Activated CD8-positive, alpha-beta T cell treated with anti-CD3 and anti-CD28 coated beads, Interleukin-2, amount 10 ng/mL, durations not matched to agents 7 days and 5 days (primary cell): ENCODE measurements at places on chromosomes 6 and 20. TPM values are rescaled to one million over a fixed set of nuclear protein-coding genes. Genes with fewer than 3 reads are reported as not detected.

The PRDM13 gene
- not detected for total RNA-seq

The LY6G6F gene
- total RNA-seq, result not detected

The TGM3 gene
- not detected for total RNA-seq

The IL17F gene
- total RNA-seq, result not detected

The COL9A3 gene
- total RNA-seq, result not detected

The SKIC2 gene
- 73.2 TPM for total RNA-seq

The MUCL3 gene
- total RNA-seq, result not detected

The BCAS1 gene
- total RNA-seq, result not detected

The SRMS gene
- not detected for total RNA-seq

The CITED2 gene
- 36.2 TPM for total RNA-seq

The ZBTB24 gene
- 16.3 TPM for total RNA-seq

The AHCY gene
- total RNA-seq, result 94.4 TPM

The TMEM200A gene
- 2.6 TPM for total RNA-seq

The SHLD1 gene
- 7.0 TPM for total RNA-seq

- DNase-seq, result no peak
These were observed 21.7 kb downstream of the VPS52 start for GRCh38 chr6:33249732-33250630.

- DNase-seq, result no peak
These were observed 1.6 kb downstream of the SLC24A3 start for GRCh38 chr20:19213946-19214490.

DNA sequence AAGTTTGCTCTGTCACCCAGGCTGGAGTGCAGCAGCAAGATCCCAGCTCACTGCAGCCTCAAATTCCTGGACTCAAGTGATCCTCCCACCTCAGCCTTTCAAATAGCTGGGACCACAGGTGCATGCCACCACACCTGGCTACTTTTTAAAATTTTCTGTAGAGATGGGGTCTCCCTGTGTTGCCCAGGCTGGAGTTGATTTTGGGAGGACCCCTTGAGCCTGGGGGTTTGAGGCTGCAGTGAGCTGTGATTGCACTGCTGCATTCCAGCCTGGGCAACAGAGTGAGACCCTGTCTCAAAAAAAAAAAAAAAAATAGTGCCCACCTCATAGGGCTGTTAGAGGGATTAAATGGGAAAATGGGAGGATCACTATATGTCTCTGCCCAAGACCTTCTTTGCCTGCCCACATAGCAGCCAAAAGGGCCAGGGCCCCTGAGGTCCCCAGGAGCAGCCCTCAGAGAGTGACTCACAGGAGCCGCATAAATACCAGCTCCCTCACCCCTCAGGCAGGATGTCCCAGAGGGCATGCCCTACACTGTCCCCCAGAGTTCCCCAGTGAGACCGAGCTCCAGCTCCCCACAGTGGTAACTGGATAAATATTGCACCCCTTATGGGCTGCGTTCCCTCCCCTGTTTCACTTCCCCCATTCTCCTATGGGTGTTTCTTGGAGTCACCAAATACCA lies 11.7 kb upstream of the MDGA1 start:
- DNase-seq, result no peak

DNA sequence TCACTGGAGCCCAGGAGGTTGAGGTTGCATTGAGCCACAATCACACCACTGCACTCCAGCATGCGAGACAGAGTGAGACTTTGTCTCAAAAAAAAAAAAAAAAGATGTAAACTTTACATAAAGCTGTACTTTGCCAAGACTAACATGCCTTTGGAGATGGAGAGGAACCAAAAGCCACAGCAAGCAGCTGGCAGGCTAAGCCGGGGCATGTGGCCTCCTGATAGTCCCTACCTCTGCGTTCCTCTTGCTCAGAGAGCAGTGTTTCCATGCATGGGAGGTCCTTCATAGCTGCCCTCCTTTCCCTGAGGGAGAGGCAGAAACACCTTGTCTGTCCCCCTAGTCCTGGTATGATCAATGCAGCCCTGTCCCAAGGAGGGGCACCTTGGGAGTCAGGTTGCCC lies 35.2 kb downstream of the SPATA2 start:
- DNase-seq, result no peak

DNA sequence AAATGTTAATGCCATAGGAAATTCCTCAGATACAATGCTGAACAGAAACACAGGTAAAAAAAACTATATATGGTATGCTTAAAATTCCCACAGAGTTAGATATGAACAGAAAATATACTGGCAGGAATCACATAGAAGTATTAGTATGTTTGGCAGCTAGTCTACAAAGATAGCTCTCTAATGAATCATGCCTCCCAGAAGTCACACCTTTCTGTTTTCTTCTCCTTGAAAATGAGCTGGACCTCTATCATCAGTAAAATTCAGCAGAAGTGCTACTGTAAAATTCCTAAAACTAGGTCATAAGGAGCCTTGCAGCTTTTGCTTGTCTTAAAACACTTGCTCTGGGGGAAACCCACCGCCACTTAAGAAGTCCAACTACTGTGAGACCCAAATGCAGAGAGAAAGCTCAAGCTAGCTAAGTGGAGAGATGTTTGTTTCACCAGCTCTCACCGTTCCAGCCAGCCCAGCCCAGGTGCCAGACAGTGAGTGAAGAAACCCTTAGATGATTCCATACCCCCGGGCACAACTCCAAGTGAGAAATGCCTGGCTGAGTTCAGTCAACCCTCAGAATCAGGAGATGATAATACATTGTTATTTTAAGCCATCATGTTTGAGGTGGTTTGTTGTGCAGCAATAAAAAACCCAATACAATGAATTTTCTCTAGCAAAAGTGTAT lies 43.0 kb downstream of the TSPYL4 start:
- DNase-seq, result no peak

DNA sequence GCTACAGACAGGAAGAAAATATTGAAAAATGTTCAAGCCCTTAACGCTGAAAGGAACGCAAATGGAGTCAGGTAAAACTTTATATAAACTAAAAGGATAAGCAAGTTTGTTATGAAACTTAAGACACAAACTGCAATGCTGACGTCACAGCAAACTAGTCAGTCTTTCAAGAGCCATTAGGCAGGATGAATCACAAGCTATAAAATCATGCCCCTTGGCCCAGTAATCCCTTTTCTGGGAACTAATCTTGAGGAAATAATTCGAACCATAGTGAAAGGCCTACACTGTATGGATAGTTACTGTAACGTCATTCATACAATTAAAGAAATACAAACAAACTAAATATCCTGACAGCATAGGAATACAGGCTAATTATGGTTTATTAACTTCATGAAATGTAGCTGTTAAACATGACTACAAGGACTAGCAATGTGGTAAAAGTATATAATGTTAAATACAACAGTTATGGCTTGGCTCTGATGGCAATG lies 42.7 kb upstream of the HINT3 start:
- DNase-seq, result no peak

DNA sequence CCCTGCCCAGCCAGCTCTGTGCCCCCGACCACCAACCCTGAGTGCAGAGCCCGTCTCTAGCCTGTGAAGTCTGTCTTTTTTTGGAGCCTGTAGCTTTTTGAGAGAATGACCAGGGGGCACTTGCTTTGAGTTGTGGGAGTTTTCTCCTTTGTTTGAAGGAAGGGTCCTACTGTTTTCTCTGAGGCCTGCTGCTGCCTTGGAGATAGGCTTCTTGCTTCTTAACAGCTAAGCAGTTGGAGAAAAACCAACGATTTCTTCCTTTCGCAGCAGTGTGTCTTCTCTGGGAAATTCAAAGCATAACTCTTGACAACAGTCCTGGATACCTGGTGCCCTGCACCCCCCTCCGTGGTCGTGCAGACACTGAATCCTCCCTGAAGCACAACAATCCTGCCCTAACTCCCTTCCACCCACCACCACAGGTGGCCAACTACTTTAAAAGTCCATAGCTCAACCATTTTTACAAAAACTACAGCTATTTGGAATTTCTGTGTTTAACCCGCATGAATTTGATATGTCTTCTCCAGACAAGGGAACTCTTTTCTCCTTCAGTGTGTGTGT lies 61.0 kb downstream of the FAM50B start:
- DNase-seq, result no peak

- DNase-seq, result no peak
These were observed 41.2 kb downstream of the ISM1 start for GRCh38 chr20:13262302-13262650.

GRCh38 chr6:150641398-150642139 lies 41.9 kb downstream of the PLEKHG1 start:
- no peak for DNase-seq

- DNase-seq, result no peak
These were observed 16.7 kb downstream of the UNC5CL start for GRCh38 chr6:41022294-41022693.

GRCh38 chr6:45461486-45461885 lies 83.8 kb upstream of the SUPT3H start:
- no peak for DNase-seq

GRCh38 chr6:85385636-85386315 lies 64.1 kb upstream of the NT5E start:
- no peak for DNase-seq

DNA sequence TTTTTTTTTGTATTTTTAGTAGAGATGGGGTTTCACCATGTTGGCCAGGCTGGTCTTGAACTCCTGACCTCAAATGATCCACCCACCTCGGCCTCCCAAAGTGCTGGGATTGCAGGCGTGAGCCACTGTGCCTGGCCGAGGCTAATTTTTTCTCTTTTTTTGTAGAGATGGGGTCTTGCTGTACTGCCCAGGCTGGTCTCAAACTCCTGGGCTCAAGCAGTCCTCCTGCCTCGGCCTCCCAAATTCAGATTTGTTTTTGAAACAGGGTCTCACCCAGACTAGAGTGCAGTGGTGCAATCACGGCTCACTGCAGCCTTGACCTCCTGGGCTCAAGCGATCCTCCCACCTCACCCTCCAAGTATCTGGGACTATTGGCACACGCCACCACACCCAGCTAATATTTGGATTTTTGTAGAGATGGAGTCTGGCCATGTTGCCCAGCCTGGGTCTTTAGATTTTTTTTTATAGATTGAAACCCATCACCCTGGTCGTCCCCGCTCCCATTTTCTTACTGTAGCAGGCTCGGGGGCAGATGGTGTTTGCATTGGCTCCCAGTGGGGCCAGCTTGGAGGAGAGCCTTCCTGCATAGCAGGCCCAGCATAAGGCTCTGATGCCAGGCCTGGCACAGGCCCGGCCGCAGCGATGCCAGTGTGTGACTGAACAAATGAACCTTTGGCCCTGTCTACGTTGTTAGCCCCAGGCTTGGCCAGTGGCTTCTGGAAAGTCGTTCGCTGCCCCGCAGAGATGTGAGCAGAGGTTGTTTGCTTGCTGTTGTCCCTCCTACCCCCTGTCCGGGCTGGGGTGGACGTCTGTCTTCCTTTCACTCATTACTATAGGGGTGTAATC lies 4.3 kb upstream of the MTG2 start:
- no peak for DNase-seq

DNA sequence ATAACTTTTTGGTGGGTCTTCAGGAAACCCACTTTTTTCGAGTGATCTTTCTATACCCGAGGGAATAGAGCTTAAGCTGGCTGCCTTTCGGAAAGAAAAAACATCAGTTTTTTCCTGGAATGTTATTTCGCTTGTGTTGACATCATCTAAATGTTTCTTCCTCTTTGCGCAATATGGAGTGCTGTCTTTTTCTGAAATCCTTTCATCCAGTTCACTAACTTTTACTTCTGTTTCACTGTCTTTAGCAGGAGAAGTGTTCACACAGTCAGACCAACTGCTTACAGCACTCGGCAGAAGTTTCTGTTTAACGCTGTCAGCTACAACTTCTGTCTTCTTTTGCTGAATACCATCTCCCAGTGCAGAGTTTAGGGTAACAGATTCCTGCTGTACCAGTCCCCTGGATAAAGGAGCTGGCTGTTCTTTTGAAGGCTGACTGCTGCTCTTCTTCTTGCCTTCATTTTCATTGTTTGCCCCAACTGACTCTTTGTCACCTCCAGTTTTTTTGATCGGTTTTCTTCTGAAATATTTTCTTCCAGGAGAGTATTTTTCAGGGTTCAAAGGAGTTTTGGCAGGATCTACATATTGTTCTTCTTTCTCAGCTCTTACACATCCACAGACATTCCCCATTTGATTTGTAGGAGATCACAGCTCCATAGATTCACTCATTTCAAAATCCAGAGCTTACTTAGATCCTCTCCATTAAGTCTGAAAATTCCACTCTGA lies 50.0 kb upstream of the DST start:
- no peak for DNase-seq

DNA sequence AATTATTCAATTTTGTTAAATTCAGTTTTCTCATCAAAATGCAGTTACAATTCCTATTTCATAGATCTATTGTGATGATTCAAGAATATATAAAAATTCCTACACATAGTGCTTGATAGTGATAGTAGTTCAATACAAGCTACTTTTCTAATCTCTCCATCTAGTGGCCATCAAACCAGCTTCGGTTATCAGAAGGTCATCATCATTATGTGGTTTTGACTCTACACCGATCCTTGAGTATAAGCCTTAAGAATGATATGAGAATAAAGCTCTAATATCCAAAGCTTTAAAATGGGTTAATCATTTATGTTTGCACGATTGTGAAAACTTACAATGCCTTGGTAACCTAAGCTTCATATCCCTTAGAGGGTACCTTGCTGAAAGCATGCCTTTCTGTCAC lies 167.5 kb upstream of the PREP start:
- no peak for DNase-seq

GRCh38 chr20:59223182-59223601 lies 59.6 kb downstream of the ZNF831 start:
- DNase-seq, result no peak

- DNase-seq, result no peak
These were observed 184.7 kb downstream of the CDH4 start for GRCh38 chr20:61436667-61437279.

DNA sequence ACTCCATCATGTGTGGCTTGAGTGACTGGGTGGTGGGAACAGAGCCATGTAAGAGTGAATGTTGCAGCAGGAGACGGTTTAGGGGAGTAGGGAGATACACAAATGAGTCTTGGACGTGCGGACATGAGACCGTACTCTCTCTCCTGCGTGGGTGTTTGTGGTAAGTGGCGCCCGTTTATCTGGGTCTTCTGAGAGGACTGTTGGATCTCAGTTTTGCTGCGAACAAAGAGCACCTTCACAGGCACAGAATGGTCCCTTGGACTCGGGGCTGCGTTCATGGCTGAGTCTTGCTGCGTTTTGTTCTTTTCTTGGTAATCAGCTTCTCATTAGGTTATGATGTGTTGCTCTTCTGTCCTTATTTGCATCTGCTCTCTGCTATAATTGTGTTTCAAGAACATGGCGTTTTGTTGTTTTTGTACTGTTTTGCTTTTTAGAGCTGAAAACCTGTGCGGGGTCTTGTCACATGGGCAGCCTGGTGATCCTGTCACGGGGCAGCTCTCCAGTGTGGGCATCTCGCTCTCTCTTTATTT lies 28.5 kb downstream of the STK35 start:
- no peak for DNase-seq

- no peak for DNase-seq
These were observed 88.5 kb upstream of the HIVEP1 start for GRCh38 chr6:11923621-11924020.

GRCh38 chr6:116662202-116662601 lies 6.4 kb downstream of the ZUP1 start:
- DNase-seq, result no peak
